ENCODE measurements at places on chromosomes 12 and 14.

GRCh38 chr12:113052326-113052725 is 4.2 kb upstream of the DTX1 start:
- DNase-seq: no peak

GRCh38 chr14:79375356-79375755 is 835.9 kb downstream of the DIO2 start:
- DNase-seq: no peak

DNA sequence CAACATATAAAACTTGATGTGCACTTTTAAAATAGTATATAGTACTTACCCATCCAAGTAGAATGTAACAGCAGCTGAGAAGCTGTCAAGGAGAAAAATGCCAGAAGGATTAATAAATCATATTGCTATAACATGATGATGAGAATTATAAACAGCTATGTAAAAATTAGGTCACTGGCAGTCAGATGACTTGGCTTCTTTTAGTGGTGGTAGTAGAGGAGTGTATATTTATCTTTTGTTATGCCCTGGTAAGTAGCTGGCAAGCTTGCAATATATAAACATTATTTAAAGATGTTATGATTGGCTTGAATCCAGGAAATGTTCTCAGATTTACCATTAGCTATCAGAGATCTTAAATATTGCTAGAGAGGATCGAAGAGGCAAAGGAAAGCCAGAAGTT is 471.0 kb upstream of the MGAT4C start:
- DNase-seq: peak; percentile 20

DNA sequence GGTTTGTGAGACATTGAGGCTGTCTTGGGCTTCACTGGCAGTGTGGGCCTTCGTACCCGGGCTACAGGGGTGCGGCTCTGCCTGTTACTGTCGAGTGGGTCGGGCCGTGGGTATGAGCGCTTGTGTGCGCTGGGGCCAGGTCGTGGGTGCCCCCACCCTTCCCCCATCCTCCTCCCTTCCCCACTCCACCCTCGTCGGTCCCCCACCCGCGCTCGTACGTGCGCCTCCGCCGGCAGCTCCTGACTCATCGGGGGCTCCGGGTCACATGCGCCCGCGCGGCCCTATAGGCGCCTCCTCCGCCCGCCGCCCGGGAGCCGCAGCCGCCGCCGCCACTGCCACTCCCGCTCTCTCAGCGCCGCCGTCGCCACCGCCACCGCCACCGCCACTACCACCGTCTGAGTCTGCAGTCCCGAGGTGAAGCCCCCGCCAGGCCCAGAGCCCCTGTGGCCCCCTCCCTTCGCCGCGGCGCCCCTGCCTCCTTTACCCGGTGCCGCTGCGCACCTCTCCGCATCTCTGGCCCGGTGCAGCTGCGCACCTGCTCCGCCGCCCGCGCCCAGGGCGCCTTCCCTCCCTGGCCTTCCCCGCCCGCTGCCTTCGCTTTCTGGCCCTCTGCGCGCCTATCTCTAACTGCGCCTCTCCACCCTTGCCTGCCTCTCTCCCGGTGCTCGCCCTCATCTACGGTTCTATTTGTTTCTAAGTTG is at the start of gene ENO2:
ENO2 (plus strand) TSS at position 335 of the 701 bp plus-strand sequence. CDS start 1,253 bp downstream, outside the sequence.
- DNase-seq: no peak

- DNase-seq: no peak
Measured at GRCh38 chr12:120678572-120678971, 8.4 kb upstream of the MLEC start.

DNA sequence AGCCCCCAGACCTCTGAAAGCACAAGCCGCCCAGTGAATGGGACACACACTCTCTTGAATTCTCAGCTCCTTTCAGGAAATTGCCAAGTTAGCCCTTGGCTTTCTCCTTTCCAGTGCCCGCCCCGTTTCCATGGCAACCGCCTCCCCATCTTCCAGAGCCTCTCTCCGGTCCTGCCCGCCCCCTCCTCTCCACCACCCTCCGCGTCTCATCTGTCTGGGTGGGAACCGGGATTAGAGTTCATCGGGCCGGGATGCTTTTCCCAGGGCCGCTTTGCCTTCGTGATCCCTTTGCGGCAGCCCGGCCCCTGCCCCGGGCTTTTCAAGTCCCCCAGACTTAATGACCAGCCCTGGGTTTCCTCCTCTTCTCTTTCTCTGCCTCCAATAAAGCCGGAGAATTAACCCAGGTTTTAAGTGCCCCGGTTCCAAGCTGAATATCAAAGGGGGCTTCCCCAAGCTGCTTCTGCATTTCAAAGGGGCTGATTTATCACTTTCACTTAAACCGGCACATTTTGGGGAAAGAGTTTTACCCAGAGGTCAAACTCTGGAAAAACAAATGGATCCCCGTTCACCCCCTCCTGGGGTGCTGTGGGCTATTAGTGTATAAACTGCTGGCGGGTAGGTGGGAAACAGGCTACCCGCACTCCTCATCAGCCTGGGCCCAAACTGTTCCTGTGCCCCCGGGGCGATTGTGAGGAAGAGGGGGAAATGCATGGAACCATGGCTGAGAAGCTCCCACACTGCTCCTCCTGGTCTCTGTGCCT is 101.7 kb downstream of the ZFP36L1 start:
- no peak for DNase-seq

- DNase-seq: no peak
Measured at GRCh38 chr14:66087231-66087630, 398.9 kb upstream of the CCDC196 start.

- no peak for DNase-seq
Measured at GRCh38 chr14:95222151-95222631, 64.9 kb upstream of the DICER1 start.

- no peak for DNase-seq
Measured at GRCh38 chr14:101062601-101063000, 159.1 kb upstream of the RTL1 start.

DNA sequence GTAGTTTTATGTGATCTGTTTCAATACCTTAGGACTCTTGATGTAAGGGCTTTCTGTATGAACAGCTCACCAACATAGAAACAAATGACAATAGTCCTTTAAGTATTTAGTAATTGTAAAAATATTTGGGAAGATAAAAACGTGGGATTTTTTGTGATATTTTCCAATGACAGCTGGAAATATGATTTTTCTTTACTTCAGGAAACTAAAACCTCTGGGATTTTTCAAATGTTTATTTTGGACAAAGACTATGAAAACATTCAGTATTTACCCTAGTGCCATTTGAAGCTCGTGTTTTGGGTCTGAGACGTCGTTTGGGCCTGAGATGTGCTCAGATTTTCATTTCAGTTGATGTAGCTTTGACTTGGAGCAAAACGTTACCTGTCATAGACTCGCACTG is 240.0 kb downstream of the BMP4 start:
- DNase-seq: no peak

- no peak for DNase-seq
Measured at GRCh38 chr12:76356071-76356470, 7.9 kb upstream of the BBS10 start.

DNA sequence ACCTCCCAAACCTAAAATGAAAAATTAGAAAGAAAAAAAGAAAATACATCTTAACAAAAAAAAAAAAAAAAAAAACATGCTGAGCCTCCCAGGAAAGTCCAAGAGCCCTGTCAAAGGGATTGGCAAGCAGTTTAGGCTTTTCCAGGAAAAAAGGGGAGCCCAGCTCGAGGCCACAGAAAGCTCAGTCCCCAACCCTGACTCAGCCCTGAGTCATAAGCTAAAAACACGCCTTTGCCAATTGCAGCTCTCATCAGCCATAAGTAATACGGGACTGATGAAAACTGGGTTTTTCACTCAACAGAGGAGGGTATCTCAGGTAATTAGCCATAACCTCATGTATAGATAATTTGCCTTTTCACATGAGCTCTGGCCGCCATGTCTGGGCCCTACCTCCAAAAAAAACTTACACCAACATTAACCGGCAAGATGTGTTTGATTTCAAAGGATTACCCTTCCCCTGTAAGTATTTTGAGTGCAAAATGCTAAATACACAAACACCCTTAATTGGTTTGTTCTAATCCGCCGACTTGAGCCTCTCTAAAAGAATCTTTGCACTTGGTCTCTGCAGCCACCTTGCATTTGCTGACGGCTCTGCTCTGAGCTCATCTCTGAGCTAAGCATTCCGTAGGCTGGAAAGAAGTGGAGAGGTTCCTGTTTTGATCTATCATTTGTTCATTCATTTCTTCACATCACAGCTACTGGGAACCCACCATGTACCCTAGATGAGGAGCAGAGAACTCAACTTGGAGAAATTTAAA is 319.2 kb downstream of the BCL11B start:
- DNase-seq: no peak

DNA sequence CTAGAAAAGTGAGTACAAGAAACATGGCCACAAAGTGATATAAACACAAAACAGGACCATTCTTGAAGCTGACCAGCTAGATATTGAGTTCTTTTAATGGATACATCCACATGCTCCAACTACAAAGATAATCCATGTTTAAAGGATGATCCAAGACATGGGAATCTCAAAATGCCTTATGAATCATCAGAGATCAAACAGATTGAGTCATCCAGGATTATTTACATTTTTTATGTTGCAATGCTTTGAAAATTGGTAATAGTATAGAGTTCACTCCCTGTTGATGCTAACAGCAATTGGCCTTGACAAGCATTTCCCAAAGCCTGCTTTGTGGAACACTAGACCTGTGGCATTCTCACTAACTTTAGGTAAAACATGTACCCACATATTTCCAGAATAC is 293.0 kb upstream of the TBX3 start:
- DNase-seq: peak; percentile 54

GRCh38 chr14:50534997-50535396 is 2.6 kb upstream of the MAP4K5 start:
- DNase-seq: no peak

- peak; percentile 78 for DNase-seq
Measured at GRCh38 chr14:51616724-51617409, 34.8 kb upstream of the FRMD6 start.

DNA sequence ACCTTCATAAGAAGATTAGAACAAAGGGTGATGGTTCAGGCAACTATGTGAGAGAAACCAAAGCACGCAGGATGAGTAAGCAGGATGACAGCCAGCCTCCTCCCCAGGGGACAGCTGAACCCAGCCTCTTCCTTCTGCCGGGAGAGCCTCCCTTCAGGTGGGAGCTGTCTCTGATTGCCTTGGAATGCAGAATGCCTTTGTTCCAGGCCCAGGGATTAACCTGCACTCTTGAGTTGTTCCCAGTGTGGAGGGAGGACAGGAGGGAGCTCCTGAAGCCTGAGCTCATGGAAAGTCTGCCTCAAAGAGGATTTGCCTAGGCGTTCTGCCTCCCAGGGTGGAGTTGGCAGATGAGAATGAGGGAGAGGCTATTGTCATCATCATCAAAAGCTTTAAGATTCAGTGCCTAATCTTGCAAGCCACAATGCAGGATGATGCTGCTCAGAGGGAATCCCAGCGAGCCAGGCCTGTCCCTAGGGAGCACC is 3.6 kb upstream of the KRT6A start:
- no peak for DNase-seq

DNA sequence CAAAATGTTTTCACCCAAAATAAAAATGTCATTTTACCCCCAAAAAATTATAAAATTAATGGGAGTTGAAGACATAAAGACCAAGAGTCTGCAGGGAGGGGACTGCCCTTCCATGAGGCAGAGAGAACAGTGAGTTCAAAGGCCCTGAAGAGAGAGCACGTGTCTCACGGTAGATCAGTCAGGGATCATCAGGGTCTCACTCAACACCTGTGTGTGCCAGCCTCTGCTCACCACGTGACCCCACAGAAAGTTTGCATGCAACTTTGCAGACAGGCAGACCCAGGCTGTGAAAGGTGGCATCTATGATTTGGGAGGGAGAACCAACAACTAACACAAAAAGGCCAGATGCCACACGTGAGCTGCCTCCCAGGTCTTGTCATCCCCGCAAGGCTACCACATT is 33.1 kb downstream of the CLMN start:
- DNase-seq: no peak

GRCh38 chr14:76274324-76274723 is 101.6 kb upstream of the ESRRB start:
- DNase-seq: no peak

DNA sequence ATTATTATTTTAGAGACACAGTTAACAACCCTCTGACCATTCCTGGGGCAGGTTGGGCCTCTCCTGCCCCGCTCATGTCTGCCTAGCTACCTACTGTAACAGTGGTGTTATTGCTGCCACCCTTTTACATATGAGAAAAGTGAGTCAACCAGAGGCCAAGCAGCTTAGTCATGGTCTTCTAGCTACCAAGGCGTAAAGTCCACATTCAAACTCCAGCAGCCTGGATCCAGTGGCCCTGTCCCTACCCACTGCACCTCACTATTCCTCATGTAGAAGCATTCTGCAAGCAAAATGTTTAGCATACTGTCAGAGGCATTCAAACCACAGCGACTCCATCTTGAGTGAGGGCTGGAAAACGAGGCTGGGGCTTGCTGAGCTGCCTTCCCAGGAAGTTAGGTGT is 95.8 kb downstream of the SLC15A4 start:
- no peak for DNase-seq

DNA sequence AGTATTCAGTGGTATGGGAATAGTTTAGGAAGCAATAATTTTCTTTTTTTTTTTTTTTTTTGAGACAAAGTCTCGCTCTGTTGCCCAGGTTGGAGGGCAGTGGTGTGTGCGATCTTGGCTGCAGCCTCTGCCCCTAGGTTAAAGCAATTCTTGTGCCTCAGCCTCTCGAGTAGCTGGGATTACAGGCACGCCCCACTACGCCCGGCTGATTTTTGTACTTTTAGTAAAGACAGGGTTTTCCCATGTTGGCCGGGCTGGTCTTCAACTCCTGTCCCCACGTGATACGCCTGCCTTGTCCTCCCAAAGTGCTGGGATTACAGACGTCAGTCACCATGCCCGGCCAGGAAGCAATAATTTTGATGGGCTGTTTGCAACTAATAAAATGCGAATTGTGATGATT is 62.1 kb downstream of the ATG14 start:
- DNase-seq: no peak

DNA sequence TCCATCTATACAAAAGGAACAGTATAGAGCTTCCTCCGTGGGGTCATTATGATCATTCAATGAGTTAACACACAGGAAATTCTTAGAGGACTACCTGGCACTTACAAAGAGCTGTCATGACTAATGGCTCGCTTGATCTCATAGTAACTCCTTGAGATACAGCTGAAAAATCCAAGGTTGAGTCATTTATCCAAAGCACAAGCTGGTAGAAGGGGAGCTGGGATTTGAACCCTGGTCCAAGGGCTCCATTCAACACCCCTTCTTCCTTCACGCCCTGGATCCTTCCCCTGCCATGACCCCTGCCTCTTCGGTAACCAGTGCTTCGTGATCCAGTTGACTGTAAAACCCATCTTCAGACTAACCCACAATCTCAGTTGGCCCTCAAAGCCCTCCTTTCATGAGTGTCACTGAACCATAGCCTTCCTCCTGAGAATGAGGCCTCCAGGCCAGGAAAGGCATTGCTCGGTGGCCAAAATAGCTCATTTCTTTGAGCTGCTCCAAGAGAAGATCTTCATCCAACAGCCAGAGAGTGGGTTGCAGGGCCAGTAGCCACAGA is 7.8 kb downstream of the ZFP36L1 start:
- no peak for DNase-seq

GRCh38 chr14:38063711-38064320 is 143.9 kb upstream of the SSTR1 start:
- no peak for DNase-seq

- no peak for DNase-seq
Measured at GRCh38 chr12:124536641-124537040, 30.8 kb downstream of the NCOR2 start.

All from AG04450 (cell line).